ENCODE measurements at places on chromosomes 12 and 14.

DNA sequence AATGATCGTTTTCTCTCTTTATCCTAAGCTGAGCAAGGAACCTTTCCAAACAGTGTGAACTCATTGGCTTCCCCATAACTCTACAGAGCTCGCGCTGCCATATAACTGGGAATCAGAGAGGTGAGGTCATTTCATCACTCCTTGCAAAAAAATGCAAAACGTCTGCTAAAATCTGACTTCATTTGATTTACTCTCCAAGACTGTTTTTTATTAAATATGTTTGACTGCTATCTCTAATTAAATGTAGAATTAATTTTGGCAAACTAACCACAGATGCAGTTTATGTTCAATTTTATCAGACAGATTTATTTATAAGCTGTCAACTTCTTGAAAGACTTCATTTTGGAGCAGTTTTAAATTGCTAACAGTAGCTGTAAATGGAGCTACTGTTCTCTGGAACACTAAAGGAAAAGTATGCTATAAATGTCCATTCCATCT, 131.6 kb upstream of the SOX5 start:
- DNase-seq, result no peak

GRCh38 chr12:121093487-121093891, 39.2 kb upstream of the P2RX7 start:
- no peak for DNase-seq

DNA sequence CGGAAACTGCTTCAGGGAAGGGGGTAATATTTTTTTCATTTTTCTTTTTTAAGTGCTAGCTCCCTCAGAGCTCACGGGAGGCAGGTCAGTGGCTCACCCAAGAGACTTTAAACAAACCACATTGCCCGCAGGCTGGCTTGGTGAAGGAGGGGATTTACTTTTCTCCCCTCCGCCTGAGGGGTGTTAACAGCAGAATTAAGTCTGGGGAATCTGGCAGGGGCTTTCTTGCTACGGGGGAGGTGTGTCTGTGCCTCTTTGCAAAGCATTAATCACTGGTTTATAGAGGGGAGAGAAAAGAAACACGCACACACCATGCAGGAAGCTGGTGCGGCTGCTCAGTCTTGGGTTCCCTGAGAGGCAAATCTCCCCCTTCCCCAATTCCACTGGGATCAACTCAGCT, 26.2 kb upstream of the TBX3 start:
- no peak for DNase-seq

- DNase-seq, result no peak
These were observed 50.6 kb downstream of the SCAF11 start for GRCh38 chr12:45939759-45940158.

GRCh38 chr12:41485203-41485602, 297.1 kb downstream of the PDZRN4 start:
- no peak for DNase-seq

GRCh38 chr14:75917946-75918335, 63.9 kb downstream of the TGFB3 start:
- no peak for DNase-seq

DNA sequence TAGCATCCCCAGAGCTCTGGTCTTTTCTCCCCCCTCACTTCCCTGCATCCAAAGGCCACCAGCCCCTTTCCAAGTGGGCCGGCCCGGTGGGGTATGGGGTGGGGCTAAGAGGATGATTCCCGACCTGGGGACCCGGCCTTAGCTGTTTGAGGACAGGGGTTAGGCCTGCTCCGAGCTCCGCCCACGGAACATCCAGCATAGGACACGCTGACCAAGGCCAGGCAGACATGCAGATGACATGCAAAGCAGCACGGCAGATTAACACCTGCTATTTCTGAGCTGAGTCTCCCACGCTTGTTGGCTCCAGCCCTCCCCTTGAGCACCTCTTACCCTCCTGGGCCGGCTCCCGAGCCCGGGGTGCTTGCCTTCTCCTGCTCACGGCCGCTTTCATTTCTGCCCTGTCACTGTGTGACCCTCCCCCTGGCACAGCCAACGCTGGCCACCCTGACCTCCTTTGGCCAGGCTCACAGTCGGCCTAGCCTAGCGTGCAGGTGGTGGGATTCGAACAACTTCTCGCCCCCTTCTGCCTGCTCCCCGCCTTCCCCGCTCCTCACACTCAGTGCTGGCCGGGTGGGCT, 40.2 kb downstream of the TEAD4 start:
- DNase-seq, result no peak

DNA sequence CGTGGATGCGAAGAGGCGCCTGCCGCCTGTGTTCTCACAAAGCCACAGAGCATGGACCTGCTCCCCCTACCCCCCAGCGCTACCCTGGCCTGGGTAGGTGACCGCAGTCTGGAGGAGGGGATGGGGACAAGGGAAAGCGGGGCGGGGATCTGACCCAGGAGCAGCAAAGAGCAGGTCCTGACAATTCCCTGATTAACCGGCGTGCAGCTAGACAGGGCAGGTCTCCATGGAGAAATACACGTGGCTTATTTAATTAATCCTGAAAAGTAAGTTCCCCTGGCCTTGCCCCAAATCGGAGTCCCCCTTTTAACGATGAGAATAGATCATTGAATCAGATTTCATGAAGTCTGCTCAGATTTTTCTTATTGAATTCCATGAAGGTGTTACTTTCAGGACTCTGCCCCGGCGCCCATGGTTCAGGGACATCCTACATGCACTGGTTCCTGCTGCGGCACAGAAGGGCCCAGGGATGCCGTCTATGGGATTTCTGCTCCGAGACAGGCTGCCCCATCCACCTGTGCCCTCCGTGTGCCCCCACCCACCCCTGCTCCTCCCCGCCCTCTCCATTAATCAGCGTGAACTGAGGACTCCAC, 251.0 kb upstream of the SFSWAP start:
- DNase-seq, result no peak

DNA sequence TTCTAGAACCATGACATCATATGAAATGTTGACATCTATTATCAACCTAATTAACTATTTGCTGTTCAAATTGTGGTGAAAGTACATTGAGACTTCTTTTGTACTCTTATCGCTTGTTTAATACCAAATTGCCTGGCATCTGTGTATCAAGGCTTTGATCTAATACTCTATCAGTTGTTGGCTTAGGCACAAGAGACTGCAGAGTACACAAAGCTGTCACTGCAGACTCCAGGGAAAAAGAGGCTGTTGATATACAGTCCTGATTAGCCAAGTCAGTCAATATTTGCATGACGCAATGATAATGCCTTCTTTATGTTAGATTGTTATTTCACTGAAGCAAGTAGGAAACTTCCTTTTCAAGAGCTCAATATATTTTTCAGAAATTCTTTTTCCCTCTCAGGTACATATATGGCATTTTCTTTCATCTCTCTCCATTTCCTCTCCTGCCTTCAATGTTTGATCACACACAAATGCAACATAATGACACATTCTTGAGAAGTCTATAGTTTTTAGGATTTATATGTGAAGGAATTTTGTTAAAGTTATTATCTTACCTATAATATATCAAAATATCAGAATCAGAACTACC, 32.3 kb upstream of the PTCSC3 start:
- no peak for DNase-seq

- DNase-seq, result no peak
These were observed 23.3 kb downstream of the ACTN1 start for GRCh38 chr14:68955851-68956179.

GRCh38 chr12:113299619-113300237, 35.2 kb downstream of the SLC8B1 start:
- DNase-seq, result no peak

GRCh38 chr14:30252151-30252550, 306.8 kb upstream of the G2E3 start:
- DNase-seq, result no peak

- DNase-seq, result no peak
These were observed 49.0 kb upstream of the KCNA1 start for GRCh38 chr12:4860741-4861140.

- DNase-seq, result no peak
These were observed 4.7 kb downstream of the DDN start for GRCh38 chr12:48994224-48995085.

GRCh38 chr14:54650959-54651351, 84.0 kb downstream of the SAMD4A start:
- DNase-seq, result no peak

DNA sequence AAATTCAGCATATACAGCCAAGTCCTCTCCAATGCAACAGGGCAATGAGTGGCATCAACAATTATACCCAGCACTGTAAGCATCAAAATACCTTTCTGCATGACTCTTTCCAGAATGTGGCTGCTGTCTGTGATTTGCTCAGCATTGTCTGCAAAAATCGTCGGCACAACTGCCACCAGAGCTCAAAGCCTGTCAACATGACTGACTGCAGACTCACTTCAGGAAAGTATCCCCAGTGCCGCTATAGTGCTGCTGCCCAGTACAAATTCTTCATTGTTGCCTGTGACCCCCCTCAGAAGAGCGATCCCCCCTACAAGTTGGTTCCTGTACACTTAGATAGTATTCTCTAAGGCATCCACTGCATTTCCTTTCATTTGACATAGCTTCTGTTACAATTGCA, 735 bp downstream of the RNASE6 start:
- no peak for DNase-seq

DNA sequence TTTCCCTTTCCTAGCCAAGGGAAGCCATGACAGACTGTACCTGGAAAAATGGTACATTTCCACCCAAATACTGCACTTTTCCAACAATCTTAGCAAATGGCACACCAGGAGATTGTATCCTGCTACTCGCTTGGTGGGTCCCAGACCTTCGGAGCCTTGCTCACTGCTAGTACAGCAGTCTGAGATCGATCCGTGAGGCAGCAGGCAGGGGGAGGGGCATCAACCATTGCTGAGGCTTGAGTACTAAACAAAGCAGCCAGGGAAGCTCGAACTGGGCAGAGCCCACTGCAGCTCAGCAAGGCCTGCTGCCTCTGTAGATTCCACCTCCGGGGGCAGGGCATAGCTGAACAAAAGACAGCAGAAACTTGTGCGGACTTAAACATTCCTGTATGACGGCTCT, 218.8 kb downstream of the LRIG3 start:
- DNase-seq, result no peak

GRCh38 chr12:131052063-131052781, 98.5 kb downstream of the ADGRD1 start:
- no peak for DNase-seq

DNA sequence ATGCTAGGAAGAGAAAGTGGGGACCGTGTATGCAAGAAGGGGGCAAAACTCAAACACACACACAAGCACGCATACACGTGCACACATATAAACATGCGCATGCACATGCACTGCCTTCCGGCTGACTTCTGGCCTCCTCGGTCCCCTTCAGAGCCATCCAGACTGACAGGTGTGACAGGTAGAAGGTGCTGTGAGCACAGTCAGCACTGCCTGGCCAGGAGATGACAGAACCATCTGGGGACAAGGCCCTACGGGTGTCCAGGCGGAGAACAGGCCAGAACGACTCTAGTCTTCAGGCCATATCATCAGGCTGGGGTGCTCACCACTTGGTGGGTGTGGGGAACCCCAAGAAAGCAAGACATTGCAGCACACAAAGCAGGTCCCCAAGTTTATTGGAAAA, 7.3 kb downstream of the KRT83 start:
- no peak for DNase-seq

DNA sequence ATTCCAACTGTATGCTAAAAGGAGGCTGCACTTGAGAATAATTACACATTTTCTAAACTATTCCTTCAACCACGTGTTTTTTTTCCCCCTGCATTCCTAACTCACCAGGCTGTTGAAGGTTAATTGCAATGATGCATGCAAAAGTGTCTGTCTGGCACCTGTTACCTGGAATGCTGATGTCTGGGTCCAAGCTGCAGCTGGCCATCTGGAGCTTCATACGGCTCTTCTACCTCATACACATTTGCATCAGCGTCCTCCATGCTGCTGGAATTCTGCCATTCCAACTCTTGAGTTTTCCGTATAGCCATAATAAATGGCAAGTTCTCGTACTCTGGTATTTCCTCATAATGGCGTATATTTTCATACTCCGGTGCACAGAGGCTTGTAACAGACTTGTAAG, 8.6 kb downstream of the FGD6 start:
- no peak for DNase-seq

DNA sequence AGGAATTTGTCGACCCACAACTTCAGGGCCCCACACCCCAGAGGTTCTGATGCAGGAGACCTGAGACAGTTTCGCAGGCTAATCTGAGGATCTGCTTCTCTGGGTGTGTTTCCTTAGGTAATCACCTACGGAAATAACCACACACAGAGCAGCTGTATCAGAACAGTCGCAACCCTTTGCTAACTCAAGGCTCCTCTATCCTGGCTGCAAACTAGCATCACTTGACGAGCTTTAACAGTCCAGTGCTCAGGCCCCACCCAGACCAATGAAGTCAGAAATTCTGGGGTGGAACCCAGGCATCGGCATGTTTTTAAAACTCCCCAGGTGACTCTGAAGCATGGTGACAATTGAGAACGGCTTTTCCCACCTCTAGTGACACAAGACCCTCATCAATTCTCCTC, 20.7 kb downstream of the SLC7A7 start:
- no peak for DNase-seq

- no peak for DNase-seq
These were observed 83.5 kb upstream of the MAX start for GRCh38 chr14:65185829-65186228.

DNA sequence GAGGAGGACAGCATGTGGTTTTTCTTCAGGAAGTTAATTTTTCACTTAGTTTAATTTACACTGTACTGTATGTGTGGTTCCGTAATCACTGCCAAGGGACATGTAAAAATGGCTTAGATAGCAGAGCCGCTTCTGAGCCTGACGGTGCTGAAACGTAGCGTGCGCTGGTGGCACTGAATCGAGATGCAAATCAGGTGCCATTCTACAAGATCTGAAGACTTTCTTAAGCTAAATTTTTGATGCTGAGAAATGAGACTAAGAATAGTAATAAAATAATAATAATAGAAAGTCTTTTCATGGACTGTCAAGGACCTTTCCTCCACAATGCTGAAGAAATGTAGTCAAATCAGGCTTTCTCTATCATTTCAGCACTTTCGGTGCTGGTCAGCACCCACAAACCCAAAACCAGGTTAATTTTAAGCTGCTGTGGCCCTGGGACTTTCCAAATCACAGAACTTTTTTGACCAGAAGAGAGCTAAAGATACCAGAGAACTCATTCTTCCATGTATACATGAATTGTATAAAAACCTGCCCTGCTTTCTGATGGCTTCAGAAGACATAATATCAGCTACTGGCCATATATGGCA, 183.3 kb upstream of the LMO3 start:
- DNase-seq, result no peak

GRCh38 chr14:102606296-102606695, 13.8 kb downstream of the RCOR1 start:
- DNase-seq, result no peak

GRCh38 chr12:11939223-11939622, 131.5 kb upstream of the BCL2L14 start:
- DNase-seq, result no peak

DNA sequence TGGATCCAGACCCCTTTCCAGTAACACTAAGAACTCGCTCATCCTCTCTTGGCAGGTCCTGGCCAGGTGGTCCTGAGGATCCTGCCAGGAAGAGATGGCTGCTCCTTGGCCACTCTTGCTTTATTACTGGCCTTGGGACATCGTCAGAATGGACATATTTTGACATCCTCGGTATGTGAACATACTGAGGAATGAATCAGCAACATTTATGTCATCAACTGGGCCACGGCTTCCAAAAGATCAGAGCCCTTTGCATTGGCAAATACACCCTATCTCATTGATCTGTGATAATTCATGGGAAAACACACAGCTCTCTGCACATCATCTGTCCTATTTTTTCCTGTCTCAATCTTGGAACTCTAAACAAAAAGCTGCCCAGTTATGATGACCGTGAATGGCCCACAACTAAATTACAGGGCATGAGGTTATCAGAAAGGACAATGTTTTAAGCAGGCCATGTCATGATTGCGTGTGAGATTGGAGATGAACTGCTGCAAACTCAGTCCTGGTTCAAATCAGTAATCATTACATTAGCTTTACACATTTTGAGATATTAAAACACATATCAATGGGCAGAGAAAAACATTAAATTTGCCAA, 1325.8 kb downstream of the AACS start:
- no peak for DNase-seq
